ENCODE measurements at places on chromosomes 12 and 14.

- DNase-seq: no peak
These were observed 5.7 kb upstream of the KRT5 start for GRCh38 chr12:52525661-52526499.

DNA sequence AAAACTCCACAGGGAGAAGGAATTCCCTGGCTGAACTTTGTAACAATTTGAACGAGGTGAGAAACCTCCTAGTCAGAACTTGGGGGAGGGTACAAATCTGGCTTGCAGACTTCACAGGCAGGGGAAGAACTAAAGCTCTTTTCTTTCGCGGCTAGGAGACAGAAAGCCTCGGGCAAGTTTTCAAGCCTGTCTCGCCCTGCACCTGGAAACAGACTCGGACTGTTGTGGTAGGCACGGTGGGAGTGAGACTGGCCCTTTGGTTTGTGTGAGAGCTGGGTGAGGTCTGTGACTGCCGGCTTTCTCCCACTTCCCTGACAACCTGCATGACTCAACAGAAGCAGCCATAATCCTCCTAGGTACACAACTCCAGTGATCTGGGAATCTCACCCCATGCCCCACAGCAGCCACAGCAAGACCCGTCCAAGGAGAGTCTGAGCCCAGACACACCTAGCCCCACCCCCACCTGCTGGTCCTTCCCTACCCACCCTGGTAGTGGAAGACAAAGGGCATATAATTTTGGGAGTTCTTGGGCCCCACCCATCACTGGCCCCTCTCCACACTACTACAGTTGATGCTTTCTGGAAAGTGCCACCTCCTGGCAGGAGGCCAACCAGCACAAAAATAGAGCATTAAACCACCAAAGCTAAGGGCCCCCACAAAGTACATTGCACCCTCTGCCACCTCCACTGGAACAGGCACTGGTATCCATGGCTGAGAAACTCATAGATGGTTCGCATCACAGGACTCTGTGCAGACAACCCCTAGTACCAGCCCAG, 102.7 kb upstream of the ST8SIA1 start:
- no peak for DNase-seq

DNA sequence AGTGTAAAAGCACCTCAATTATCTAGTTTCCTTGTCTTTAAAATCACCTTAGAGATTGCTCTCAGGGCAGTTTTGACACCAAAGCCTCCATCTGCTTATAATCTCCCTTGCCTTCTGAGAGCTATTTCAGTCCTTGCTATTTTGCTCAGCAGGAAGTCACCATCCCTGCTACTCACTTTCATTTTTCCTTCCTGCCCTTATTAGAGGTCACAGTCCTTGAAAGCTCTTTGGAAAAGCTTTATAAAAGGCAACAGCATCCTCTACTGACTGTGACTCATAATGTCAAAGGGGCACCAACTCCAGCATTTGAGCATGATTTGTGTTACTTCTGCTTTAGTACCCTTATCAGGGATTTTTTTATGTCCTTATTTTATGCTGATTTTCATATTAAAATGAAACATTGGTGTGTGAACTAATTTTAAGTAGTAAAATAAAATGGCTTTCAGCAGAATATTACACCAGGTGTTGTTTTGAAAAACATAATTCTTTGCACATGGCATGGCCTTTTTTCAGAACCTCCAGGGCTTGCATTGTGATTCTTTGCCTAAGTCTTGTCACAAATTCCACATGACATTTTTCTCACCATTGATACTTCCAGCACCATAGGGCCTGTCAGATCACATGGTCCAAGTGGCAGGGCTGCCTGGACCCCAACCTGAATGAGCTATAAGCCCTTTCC, 213.0 kb downstream of the ADAMTS20 start:
- DNase-seq: no peak

GRCh38 chr12:29858270-29858786, 74.6 kb upstream of the TMTC1 start:
- DNase-seq: no peak

DNA sequence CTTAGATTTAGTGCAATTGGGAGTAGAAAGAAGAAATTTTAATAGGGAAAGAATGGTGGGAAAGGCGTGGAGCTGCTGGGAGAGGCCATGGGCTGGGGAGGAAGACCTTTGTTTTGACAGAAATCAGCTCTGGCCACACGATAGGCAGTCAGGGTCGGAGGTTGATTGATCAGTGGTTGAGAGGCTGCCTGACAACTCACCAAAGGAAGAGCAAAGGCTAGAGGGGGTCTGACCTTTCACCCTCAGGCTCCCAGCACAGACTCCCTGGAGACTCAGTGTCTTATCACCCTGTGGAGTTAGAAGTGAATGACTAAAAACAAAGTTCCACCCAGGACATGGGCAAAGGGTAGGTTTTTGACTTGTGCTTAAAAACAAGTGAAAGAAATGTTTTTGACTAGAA, 18.0 kb upstream of the NKX2-8 start:
- no peak for DNase-seq

DNA sequence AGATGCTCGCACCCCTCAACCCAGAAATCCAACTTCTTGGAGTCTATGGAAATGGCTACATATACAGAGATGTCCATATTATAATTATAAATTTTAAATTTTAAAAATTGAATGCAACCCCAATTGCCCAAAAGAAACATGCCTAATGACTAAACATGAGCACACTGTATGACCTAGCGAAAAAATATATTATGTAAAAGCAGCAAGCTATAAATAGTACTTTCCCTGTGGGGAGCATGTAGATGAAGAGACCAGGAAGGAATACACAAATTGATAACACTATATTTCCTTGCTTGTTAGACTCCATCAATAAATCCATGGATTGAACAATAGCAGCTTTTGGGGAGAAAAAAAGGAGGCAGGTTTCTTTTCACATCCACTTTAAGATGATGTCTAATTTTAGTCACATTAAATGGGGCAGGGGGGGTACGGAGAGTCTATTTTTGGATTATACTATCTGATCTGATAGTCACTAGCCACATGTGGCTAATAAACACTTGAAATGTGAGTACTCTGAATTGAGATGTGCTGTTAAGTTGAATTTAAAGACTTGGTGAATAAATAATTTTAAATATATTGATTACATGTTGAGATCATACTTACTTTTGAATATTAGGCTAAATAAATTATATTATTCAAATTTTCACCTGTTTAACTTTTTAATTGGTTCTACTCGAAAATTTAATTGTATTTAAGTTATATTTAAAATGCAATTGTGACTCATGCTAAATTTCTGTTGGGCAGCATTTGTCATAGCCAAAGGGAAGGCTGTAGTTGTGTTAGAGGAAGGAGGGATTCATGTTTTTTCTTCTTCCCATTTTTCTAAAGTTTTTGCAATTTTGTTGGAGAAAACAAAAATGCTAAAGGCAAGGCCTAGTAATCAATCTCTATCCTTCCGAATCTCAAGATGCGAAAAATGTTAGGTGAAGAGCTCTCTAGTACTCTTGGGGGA, 17.5 kb downstream of the MAX start:
- no peak for DNase-seq

All from stimulated activated CD4-positive, alpha-beta T cell treated with anti-CD3 and anti-CD28 coated beads, Interleukin-12 subunit alpha, Interleukin-12 subunit beta, amount 100 ng/mL, for 4 hours (primary cell).